DMS153 (cell line): ENCODE measurements at places on chromosomes 6 and 20.

DNA sequence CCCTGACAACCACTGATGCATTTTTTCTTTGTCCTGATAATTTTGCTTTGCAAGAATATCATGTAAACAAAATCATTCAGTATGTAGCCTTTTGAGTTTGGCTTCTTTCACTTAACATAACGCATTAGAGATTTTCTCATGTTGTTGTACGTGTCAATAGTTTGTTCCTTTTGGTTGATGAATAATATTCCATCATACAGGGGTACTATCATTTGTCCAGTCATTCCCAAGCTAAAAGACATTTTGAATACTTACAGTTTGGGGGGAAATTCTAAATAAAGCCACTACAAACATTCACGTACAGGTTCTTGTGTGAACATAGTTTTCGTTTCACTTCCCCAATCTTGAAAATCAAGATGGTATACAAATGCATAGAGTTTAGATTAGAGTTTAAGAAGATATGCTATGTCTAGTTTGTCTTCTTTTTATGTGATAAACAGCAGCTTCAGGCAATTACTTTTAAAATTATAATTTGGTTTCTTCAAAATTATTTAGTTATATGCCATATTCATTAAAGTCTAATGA is 5.2 kb downstream of the HAO1 start:
- no peak for DNase-seq

DNA sequence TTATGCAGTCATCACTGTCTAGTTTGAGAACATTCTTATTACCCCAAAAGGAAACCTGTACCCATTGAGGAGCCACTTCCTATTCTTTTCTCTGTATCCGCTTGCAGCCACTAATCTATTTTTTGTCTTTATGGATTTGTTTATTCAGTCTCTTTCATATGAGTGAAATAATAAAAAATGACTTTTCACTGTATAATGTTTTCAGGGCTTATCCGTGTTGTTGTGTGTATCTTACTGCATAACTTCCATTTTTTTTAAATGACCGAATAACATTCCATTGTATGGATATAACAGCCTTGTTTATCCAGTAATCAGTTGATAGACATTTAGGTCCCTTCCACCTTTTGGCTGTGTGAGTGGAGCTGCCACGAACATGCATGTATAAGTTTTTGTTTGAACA is 86.6 kb downstream of the ZFAND3 start:
- DNase-seq = no peak

GRCh38 chr6:44772838-44773237 is 385.3 kb downstream of the CDC5L start:
- DNase-seq = no peak

DNA sequence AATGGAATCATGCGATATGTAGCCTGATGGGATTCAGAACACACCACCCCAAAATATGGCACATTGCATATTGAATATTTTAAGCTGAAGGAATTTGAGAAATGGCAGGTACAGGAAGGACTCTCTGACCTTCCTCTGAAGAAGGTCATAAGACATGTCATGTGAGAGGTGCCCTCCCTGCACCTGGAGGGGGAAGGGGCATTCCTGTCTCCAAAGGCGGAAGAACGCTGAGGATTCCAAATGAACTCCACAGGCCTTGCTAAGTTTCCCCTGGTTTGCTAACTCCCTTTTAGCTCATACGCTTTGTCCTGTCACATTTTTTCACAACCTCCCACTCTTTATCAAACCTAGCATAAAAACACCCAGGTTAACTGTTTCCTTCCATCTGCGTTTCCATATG is 347.8 kb downstream of the CDKAL1 start:
- no peak for DNase-seq

DNA sequence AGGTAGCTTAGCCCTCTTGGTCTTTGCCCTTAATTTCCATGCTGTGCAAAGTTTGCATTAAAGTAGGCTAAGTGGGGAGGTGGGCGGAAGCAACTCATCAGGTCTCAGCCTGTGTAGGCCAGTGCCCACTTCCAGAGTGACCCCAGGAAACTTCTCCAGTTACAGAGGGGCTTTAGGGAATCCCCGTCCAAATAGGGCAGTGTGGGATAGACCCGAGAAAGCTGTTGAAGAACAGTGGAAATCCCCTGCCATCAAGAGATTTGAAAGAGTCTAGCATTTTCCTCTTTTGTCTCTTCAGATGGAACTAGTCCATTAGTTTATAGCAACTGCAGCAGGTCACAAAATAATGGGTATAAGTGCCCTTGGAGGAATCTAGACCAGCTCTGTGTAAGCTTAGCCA is 20.2 kb downstream of the SF3B5 start:
- DNase-seq = no peak

DNA sequence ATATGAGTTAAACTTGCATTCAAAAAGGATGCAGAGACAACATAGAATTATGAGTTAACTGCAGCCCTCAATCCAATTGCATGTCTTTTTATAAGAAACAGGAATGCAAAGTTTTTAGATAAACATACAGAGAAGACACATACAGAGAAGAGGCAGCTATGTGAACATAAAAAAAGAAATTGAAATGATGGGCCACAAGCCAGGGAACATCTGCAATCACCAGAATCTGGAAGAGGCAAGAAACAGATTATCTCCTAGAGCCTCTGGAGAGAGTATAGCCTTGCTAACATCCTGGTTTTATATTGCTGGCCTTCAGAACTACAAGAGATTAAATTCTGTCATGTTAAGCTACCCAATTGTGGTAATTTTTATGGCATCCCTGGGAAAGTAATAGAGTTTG is 257.2 kb upstream of the EYS start:
- DNase-seq = no peak

DNA sequence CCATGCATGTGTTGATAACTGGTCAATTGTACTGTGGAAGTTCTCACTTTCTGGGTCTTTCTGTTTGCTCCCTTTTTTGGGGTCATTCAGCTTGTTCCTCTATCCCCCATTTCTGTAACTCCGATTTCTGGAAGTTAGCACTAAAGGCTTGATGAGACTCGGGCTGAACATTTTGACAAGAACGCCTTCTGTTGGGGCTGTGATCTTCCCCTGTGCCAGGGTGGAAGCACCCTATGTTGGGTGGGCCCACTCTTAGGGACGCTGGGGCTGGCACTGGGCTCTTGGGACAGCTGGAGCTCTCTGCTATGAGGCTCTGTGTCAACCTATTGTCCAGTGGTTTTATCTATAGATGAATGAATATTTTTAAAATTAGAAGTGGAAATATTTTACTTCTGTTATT is 60.1 kb upstream of the FRMD1 start:
- no peak for DNase-seq

DNA sequence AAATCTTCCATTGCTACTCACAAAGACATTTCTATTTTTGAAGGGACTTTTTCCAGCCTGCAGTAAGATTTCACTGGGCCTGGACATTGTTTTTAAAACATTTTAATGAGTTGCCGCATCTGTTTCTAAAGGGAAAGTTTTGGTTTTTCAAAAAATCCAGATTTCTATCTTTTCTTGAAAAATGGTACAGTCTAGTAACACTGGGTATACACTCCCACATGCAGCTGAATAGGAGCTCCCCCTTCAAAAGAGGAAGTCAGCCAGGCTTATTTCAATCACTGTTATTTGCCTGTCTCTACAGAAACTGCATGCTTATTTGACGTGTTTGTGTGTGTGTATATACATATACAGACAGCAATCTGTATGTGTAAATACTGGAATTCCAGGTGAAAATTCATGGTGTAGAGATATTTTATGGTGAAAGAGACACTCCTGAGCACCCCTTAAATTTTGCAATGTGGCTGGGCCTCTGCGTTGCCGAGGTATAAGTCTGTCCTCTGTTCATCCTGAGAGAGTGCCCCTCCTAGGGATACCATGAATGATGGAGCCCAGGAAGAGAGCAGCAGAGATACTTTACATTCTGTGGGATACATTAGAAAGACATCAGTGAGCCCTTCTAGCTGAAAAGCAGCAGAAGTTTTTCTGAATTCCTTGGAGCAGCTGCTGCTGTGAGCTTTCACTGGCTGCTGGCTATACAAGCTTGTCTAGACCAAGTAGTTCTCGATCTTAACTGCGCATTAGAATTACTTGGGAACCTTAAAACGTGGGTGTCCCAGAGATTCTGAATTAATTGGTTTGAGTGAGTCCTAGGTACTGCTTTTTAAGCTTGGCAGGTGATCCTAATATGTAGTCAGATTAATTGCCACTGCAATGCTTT is 12.0 kb upstream of the ABRACL start:
- DNase-seq = peak; percentile 9

- DNase-seq = no peak
Observed at GRCh38 chr6:128446497-128446896, 73.9 kb downstream of the PTPRK start.

DNA sequence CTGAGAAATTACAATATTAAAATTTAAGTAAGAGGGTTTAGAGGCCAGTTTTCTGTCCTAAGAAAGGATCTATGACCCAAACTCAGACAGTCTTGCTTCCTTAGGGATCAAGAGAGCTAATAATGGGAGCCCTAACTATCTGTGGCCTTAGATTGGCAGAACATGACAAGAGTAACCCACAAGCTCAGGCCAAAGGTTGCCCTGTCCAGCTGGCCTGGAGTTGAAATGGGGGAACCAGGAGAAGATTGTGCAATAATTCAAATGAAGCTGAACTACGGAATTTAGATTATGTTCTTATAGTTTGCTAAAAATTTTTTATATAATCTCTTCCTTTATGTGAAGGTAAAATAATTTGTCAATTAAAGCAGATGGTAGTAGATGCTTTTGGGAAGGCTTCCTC is 26.4 kb downstream of the LAMA4 start:
- DNase-seq = no peak
